EH (cell line): ENCODE measurements at places on chromosomes 5 and 9.

GRCh38 chr5:94932259-94932658, 313.8 kb downstream of the SLF1 start:
- no peak for DNase-seq

GRCh38 chr5:52846182-52846842, 58.6 kb downstream of the ITGA1 start:
- peak; percentile 53 for DNase-seq

DNA sequence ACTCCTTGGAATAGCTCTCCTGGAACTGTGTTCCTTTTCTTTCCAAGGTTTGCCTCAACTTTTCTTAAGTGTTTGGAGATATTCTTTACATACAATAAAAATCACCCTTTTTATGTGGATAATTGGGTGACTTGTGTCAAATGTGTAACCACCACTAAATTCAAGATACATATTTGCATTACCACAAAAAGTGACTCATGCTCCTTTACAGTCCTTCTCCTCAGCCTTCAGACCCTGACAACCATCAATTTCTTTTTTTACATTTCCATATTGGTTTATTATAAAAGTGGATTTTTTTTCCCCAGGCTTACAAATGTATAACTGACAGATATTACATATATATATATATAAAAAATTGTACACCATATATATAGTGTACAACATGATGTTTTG, 372.0 kb upstream of the KCNN2 start:
- DNase-seq = peak; percentile 14

DNA sequence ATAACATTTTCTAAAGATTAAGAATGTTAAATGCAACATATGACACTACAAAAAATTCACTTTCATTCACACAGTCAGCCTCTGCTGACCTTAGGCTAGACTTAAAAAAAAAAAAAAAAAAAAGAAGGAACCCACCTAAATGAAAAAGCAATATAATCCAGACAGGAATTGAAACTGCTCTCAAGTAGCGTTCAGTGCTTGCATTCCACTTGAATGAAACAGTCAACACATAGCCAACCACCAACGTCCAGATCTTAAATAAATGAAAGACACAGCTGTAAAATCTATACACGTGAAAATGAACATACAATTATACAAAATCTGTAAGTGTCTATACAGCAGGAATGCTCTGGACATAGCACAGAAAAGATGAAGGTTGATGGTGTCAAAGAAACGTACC, 11.4 kb downstream of the TMEM245 start:
- DNase-seq = peak; percentile 62

GRCh38 chr9:37327553-37327952, 94.9 kb upstream of the GRHPR start:
- DNase-seq = no peak

DNA sequence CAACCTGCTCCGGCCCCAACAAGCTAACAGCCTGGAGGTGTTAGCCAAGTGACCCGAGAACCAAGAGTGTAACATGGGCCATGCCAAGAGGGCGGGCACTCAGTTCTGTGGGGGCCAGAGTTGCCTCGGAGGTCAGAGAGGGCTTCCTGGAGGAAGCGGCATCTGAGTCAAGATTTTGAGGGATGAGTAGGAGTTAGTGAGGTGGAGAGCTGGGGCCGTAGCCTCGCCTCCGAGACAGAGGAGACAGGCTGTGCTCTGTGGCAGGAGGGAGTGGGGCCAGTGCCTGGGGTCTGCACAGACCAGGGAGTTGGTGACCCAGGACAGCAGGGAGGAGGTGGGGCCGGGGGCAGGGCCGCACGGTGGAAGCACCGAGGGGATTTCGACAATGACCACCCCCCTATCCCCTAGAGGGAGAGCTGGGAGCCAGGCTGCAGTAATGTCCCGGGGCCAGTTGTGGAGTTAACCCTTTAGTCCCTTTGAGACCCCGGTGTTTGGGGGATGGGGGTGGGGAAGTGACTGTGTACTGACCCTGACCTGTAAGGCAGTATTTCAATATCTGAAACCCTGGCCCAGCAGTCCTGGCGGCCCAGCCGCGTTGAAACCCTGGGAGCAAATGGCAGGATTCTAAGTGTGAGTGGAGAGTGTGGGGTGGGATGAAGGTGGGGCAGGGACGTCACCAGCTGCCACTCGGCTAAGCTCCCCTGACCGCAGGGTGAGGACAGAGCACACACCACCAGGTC, 148.7 kb upstream of the COL5A1 start:
- no peak for DNase-seq

GRCh38 chr5:171969288-171969880, 37.1 kb downstream of the FBXW11 start:
- DNase-seq = peak; percentile 55

- no peak for DNase-seq
Measured at GRCh38 chr5:178116143-178116885, 3.0 kb downstream of the N4BP3 start.

DNA sequence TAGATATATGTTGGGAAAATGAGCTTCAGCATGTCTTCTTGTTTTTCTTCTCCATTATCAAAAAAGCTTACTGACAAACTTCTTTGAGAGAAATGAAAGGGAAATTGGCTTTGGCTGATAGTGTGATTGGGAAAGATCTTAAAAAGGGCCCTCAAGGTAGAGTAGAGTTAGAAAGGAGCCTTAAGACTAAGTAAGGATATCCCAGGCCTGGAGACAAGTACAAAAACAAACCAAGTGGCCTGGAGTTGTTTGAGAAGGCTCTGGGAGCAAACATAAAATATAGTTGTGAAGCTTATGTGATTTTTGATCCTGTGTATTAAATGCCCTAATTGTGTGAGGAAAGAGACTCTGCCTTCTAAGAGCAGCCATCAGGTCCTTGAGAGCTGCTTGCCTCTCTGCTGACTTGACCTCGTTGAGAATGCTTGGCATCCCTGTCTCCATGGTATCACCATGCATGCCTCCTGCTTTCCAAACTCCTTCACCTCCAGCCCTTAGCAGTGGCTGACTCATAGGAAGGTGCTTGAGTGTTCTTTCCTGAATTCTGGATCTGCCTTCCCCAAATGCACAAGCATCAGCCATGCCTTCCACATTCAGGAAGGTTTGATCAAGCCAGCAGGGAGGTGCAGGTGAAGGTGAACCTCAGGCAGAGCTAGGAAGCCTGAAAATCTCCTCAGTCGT, 78.9 kb downstream of the SMARCA2 start:
- peak; percentile 79 for DNase-seq

DNA sequence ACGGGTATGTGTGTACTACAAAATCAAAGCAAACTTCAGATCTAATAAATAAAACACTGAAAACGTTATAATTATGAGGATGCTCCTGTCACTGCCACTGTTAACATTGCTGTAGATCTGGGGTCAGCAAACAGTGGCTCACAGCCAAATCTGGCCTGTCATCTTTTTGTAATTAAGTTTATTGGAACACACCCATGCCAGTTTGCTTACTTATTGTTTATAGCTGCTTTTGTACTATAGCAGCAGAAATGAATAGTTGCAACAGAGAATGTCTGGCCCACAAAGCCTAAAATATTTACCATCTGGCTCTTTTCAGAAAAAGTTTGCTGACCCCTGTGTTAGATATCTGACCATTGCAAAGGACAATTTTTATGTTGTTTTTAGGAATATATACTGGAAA, 32.1 kb downstream of the PRRC1 start:
- DNase-seq = peak; percentile 9

DNA sequence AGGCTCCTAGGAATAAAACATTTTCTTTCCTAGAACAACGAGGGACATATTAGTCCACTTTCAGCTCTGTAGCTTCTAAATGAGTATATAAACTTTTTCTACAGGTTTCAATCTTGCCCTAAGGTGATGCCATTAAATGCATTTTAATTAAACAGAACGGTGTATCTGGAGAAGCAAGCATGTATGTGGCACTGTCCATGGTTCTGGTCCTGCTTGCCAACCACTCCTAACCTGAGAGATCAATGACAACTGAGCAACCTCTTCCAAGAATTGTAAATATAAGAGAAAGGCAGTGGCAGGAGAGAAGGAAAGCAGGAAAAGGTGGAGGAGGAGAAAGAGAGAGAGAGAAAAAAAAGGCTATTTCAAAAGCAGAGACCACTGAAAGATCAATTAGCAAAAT, 95.6 kb upstream of the SPOCK1 start:
- peak; percentile 35 for DNase-seq

GRCh38 chr9:117273612-117274011, 141.2 kb downstream of the ASTN2 start:
- no peak for DNase-seq

- peak; percentile 36 for DNase-seq
Measured at GRCh38 chr5:138241688-138242571, 28.8 kb upstream of the CDC23 start.

GRCh38 chr5:111976705-111977435, 219.9 kb upstream of the NREP start:
- peak; percentile 87 for DNase-seq

DNA sequence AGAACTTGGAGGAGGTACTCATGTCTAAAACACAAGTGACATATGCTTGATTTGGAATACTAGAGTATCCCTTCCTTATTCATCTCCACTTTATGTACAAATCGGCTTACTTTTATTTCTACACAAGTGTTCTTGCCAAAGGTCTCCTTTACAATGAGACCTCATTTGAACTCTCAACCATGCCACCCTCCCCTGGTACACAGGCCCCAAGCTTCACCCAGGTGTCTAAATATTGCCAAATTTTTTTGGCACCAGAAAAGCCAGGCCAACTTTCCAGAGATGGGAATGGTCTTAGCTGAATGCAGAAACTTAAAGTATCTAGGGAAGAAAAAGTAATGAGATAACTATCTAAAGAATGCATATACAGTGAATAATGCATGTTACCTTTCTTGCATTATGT, 18.9 kb downstream of the LYSMD3 start:
- no peak for DNase-seq

GRCh38 chr9:16039988-16040761, 487.3 kb downstream of the CCDC171 start:
- peak; percentile 59 for DNase-seq

DNA sequence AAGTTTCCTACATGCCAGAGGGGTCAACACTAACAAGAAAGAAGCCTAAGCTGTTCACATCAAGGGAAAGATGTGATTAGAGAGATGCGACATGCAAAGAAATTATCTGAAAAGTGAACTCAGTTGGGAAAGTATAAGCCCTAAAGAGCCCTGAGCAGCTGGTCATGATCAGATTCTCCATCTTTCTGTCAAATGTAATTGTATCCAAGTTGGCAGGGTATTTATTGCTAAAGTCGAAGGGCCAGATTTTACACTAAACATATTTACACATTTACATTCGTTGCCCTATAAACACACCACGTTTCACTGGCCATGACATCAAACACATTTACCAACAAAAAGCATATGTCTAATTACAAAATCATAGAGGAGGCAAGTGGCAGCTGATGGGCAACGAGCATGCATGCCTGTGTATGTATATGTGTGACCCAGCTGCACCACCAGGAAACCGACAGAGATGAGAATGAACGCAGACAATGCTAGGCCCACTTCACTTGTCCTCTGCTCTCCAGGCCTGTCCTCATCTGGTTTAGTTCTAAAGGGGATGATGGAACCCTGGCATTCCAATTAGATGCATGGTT, 6.3 kb downstream of the FOXD1 start:
- DNase-seq = no peak

- DNase-seq = peak; percentile 1
Measured at GRCh38 chr5:155833287-155833686, 493.7 kb upstream of the SGCD start.

DNA sequence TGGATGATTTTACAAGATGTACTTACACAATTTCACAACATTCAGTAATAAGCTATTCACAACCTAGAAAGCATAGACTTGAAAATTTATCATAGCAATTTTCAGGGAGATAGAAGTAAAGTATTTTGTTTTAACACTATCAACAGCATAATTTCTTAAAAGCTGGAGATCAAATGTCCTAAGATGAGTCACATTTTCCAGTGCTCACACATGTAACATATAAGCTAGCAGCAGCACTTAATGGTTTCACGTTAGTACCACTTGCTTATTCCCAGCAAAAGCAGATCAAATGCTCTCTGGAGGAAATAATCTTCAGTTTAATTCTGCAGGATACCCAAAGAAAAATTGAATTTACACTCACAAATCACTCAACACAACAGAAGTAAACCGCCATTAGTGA, 6.5 kb downstream of the OR13C8 start:
- DNase-seq = peak; percentile 1

DNA sequence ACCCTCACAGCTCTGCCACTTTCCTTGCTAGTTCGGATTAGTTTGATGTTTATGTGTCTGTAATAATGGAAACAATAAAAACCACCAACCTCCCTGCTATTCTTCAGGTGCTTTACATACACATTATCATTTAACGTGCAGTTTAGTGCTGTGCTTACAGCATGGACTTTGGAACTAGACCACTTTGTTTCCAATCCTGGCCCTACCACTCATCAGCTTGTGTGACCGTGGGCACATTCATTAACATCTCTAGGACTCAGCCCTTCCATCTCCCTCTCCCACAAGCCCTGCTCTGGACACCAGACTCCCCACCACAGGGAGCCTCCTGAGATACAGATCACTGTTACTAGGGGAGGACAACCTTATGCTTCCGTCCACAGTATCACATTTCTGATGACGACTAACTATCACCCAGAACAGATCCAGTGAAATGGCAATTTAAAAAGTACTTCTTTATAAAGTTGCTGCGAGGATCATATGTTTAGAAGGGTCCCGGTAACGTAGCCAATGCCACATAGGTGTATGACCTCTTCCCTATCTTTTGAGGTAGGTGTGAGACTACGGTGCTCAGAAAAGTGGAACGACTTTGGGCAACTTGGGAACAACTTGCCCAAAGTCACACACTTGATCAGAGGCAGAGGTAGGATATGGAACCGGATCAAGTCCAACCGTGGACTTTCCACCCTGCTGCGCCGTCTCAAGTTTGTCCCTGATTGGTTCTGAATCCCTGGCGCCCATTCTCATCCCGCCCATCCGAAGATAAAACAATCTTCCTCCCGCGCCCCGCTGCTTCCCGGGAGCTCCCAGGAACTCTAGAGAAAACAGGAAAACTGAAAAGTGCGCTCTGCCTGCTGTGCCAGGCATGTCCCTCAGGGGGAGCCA, 132.4 kb upstream of the NIPBL start:
- DNase-seq = peak; percentile 70

GRCh38 chr9:19028835-19029451, 4.1 kb downstream of the SAXO1 start:
- DNase-seq = peak; percentile 73

GRCh38 chr5:82151204-82151603, 127.0 kb downstream of the RPS23 start:
- DNase-seq = no peak

GRCh38 chr9:76926324-76926741, 20.4 kb upstream of the PRUNE2 start:
- peak; percentile 92 for DNase-seq

DNA sequence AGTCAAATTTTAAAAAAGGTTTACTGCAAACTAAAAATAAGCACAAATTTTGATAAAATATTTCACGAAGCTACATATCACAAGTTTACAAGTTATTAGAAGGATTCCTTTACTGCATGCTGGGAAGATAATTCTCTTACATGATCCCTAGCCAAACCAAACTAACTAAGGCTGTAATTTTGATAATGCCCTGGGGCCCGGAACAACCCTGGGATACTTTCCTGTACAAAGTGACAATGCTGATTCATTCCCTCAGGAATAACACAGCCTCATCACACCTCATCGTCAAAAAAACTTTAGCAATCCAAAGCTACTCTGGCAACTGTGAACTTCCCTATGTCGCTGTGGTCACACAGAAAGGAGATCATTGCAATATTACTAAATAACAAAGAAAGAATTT, 402.9 kb downstream of the RAB3C start:
- DNase-seq = peak; percentile 68

- no peak for DNase-seq
Measured at GRCh38 chr5:176816791-176817347, 6.5 kb downstream of the UNC5A start.

- DNase-seq = peak; percentile 18
Measured at GRCh38 chr5:69167493-69167855, 524 bp downstream of the CCNB1 start.
